ENCODE measurements at places on chromosomes 11 and 22.

DNA sequence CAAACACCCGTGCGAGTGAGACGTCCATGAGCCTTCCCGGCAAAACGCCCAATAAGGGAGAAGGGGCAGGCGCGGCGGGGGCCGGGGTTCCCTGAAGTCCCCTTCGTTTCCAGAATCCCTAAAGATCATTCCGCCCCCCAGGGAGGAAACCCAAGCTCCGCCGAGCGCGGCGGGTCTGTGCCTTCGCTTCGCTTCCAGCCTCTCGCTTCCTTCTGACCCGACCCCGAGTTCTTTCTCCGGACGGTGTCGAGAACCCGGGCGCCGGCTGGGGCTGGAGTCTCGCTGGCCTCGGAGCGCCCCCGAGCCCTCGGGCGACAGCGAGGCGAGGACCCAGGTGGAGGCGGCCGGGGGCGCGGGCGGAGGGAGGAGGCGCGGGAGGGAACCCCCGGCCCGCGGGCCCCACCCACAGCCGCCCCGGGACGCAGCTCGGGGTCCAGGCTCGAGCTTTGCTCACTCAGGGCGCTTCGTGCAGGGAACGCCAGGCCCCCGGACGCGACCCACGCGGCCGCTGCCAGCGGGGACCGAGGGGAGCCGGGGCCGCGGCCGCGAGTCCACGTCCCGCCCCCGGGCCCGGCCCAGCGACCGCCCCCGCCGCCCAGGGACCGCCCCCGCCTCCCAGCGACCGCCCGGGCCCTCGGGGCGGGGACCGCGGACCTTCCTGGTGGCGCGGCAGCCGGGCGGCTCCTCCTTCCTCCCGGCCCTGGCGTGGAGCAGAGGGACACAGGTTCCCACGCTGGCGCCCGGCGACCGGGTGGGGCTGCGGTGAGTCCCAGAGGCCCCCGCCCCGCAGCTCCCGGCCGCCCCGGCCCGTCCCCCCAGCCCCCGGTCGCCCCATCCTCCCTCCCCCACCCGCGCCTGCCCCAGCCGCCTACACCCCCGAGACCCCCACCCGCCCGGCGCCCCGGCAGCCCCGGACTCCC, at the start of gene PGGHG:
PGGHG (plus strand) TSS at position 649 of the 920 bp plus-strand sequence. CDS start 691 bp downstream, outside the sequence.
- peak; percentile 55 for DNase-seq

DNA sequence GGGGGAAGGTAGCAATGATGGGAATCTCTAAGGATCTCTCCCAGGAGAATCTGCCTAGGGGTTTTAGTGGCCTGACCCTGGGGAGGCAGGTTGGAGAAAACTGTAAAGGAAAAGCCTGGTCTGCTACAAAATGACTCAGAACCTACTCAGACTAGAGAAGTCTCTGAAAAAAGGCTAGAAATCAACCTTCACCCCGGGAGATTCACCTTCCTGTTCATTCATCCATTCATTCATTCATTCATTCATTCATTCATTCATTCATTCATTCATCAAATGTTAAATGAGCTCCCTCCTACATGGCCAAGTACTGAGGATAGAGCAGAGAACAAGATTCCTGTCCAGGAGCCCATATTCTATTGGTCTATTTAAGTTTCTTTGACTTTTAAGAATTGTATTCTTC, 8.9 kb upstream of the ANKK1 start:
- no peak for DNase-seq

GRCh38 chr11:32820497-32820896, 9.2 kb upstream of the PRRG4 start:
- no peak for DNase-seq

DNA sequence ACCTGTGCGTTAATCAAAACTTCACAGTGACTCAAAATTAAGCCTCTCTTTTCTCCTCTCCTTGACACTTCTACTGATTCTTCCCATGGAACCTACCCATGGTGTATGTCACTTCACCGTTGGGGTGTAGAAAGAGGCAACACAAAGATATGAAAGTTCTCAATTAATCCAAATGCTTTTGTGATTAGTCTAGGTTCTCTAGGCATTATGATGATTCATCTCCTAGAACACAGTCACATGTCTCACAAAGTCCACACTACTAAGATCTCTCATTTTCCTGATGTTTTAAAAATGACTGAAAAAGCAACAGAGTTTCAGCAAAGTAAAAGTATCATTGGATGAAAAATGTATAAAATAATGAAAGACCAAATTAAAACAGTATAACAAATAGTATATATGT, 13.7 kb upstream of the SCGB2A2 start:
- no peak for DNase-seq

- DNase-seq = no peak
Measured at GRCh38 chr22:28424427-28425080, 255.1 kb downstream of the TTC28 start.

GRCh38 chr11:32671051-32671450, 87.4 kb downstream of the EIF3M start:
- no peak for DNase-seq

GRCh38 chr22:23693979-23694680, 3.3 kb downstream of the RGL4 start:
- no peak for DNase-seq

GRCh38 chr11:59865031-59865430, 1.3 kb downstream of the TCN1 start:
- DNase-seq = no peak

DNA sequence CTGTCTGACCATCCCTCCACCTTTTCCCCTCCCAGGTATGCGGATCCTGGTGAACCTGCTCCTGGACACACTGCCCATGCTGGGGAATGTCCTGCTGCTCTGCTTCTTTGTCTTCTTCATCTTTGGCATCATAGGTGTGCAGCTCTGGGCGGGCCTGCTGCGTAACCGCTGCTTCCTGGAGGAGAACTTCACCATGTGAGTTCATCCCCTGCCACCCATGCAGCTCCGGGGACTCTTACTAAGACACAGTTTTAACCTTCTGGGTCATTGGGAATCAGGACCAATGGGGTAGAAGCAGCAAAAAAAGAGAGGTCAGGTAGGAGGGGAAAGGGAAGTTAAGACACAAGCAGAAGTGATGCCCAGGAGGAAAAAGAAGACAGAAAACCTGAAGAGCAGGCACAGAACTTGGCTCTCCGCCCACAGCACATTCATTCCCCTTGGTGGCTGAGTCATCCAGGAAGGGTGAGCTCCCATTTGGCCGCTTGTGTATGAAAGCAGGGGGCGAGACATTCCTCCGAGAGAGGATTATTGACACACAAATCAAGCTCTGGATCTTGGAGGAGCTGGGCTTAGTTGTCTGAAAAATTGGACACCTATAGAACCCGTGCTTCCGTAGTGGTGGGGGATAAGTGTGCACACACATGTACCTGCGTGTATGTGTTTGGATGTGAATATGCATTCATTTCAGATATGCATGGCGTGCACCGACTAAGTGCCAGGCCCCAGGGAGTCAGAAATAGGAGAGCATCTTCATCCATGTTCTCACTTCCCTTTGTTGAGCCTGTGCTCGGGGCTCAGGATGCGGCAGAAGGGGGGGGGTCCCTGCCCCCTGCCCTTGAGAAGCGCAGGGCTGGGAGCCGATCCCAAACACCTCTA, 64.2 kb downstream of the CACNA1I start:
- peak; percentile 22 for DNase-seq

DNA sequence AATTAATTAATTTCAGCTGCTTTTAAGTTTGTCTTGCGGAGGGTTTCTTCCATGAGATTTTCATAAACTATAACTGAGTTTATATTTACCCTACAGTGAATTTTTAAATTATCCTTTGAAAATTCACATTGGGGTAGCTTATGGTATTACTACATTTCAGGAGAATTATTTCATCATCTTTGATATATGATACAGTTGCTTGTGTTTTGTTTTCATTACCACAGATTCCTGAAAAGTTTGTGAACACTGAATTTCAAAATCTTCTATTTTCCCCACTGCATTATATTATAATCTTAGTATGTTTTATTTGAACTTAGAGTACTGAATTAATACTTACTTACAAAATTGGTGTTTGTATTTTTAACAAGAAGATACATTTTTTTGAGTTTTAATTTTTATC, 24.4 kb downstream of the METTL15 start:
- no peak for DNase-seq

GRCh38 chr11:119218141-119218878, 12.2 kb downstream of the CBL start:
- no peak for DNase-seq

- no peak for DNase-seq
Measured at GRCh38 chr22:33908171-33909074, 11.9 kb downstream of the LARGE1 start.

- no peak for DNase-seq
Measured at GRCh38 chr22:38951734-38952133, 5.7 kb upstream of the APOBEC3A start.

DNA sequence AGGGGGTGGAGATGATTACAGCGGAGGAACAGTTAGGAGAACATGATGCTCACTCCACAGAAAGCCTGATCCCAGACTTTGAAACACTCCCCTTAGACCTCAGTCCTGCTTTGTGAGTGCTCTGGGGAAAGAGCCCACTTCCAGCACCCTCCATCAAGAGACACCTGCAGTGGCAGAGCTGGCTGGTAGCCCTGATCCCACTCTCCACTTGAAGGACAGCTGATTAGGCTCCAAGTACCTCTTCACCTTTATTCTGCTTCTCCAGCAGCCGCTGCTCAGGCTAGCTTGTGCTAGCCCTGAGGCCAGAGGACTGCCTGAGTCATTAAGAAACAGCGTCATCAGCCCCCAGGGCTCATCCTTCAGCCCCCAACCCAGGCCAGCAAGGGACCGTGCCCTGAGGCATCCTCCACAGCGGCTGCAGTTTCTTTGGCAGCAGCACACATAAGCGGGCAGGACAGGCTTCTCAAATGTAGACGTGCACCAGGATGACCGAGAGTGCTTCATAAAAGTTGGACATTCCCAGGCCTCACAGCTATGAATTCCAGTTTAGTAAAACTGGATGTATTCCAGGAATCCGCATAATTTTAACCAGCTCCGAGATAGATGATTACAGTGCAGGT, 146.0 kb upstream of the TBCEL start:
- no peak for DNase-seq

DNA sequence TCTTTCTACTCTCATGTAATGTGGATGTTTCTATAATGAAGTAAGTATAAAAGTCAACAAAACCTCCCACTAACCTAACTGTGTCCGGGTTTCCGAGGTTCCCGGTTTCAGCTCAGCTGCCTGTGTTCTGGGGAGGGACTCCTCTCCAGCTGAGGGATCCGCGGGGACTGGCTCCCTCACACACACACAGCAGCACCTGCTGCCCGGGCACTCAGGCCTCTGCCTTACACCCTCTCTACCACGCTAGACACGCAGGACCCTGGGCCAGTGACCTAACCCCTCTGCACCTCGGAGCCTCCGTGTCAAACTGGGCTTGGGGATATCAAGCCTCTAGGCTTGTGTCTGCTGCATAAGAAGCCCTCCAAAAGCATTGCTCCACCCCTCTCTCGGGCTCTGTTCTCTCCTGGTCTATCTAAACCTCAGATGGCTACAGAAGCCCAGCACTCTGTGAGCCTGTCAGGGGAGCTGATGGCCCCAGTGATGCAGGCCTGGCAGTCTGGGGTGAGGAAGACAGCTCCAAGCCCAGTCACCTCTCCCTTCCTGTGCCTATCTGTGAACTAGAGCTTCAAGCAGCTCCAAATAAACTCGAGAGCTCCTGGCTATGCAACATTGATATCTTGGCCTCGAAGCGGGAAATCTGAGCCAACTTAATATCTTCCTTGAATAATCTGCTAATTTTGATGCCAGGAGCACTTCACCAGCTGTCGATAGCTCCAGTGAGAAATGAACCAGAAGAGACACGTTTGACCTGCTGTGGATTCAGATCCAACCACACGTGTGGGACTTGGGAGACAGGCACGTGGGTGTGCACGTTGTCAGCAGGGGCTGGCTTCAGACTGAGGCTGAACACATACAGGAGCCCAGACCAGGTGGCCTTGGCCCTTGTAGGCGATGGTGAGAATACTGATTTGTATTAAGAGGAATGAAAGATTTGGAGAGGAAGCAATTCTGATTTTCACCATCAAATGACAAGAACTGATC, 232.7 kb upstream of the B3GAT1 start:
- no peak for DNase-seq

- DNase-seq = no peak
Measured at GRCh38 chr11:76621868-76622267, 48.7 kb downstream of the LRRC32 start.

- DNase-seq = peak; percentile 32
Measured at GRCh38 chr11:113894421-113894996, 10.1 kb upstream of the HTR3B start.

DNA sequence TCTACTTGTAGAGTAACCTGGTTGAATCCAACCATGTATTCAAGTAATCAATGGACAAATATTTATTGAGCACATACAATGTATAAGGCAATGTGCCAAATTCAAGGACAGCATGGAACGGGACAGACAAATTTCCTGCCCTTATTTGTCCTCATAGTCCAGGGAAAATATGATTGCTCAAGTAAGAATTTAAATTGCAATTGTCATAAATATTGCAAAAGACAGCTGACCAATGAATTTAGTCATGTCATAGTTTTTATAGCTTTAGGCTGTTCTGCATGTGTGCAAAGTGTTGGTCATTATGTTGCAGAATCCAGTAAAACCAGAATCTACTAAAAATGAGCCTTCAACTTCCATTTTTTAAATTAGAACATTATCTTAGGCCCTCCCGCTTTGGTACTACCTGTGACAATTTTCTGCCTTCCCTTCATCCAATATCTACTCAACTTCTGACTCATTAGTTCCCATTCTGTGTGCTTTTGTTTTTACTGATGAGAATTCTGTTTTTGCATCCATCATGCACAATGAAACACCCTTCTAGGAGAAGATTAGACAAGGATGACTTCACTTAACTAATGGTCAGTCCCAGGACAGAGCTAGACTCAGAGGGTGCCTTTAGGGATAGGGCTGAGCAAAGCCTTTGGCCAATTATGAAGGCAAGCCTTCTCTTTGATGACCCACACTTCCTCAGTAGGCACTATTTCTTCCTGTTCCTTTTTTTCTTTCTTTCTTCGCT, 45.8 kb upstream of the FIBIN start:
- DNase-seq = no peak

DNA sequence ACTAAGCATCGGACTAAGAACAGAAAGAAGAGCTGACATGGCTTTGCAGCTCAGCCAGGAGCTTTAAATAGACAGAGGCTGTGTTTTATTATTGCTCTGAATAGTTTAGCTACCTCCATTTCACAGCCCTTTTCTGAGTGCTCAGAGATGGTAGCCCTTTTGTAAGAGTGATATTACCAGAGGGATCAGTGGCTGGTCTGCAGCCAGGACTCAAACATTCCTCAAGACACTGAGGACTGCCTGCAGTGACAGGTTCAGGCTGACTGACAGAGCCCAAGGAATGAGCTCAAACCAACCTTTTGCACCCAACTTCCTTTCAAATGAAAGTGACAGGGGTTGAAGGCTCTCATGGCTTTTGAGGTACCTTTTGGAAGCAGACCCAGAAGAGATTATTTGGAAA, 189.0 kb downstream of the DDX10 start:
- DNase-seq = no peak

GRCh38 chr11:1568441-1568911, 3.6 kb downstream of the DUSP8 start:
- DNase-seq = no peak

Measured in Kasumi-1 (cell line).